IMR-90 (cell line): ENCODE measurements at places on chromosomes 12 and 14. TPM values are rescaled to one million over a fixed set of nuclear protein-coding genes. Genes with fewer than 3 reads are reported as not detected.

Gene NKX2-1
- total RNA-seq: not detected in 2 replicates

Gene SYT10
- not detected in 2 replicates for total RNA-seq

Gene TBC1D30
- total RNA-seq: 0.18 and 0.28 TPM in 2 replicates

Gene LRTM2
- not detected in 2 replicates for total RNA-seq

Gene KRT86
- total RNA-seq: not detected in 2 replicates

Gene ALDH2
- total RNA-seq: 12.5 and 16.0 TPM in 2 replicates
